ENCODE measurements at places on chromosomes 6 and 20. TPM values are rescaled to one million over a fixed set of nuclear protein-coding genes. Genes with fewer than 3 reads are reported as not detected.

The SPATS1 gene
- total RNA-seq = not detected

DNA sequence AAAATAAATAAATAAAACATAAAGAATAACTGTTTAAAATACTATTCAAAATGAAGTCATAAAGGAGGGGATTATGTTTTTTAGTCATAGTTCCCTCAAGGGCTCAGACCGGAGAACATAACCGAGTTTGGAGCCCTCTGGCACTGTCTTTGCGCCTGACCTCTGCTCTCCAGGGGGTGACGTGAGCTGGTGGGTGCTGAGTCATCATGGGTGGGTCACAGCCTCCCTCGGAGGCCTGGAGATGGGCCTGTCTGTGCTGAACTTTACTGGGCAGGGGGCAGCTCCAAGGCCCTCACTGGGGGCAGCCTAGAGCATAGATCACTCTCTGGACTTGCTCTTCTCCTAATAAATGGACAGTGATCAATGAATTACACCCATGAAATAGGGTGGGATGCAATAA lies 3.1 kb upstream of the MAVS start:
- peak; percentile 50 for DNase-seq

The LY86 gene
- total RNA-seq = not detected

- DNase-seq = no peak
Measured at GRCh38 chr6:105164418-105164817, 15.4 kb downstream of the POPDC3 start.

DNA sequence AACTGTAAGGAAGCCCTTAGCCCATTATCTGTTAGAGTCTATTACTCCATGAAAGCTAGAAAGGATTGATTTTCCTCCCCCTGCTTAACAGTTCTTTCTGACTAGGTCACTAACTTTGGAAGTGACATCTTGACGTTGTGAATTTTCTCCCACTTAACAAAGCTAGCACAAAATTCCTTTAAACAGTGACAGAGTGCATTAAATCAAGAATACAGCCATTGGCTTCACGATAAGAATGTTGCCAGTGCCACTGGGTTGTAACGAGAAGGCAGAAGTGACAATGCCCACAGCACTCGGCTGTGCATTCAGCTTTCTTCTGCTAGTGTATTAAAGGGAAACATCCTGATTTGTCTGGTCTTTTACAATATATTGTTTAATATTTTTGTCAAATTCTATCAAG lies 182.7 kb upstream of the DTNBP1 start:
- no peak for DNase-seq

The C20orf141 gene
- total RNA-seq = not detected
